GM12878 (cell line): ENCODE measurements at places on chromosomes 13 and 19. TPM values are rescaled to one million over a fixed set of nuclear protein-coding genes. Genes with fewer than 3 reads are reported as not detected.

Gene ATP1A3
- total RNA-seq: 0.64 and 0.72 TPM in 2 replicates

Gene MISP3
- 1.2 and 1.7 TPM in 2 replicates for total RNA-seq

Gene CCDC70
- total RNA-seq: not detected in 2 replicates

Gene ZNF284
- total RNA-seq: 0.53 and 0.82 TPM in 2 replicates

Gene RGL3
- total RNA-seq: not detected in 2 replicates

Gene TMIGD2
- total RNA-seq: 0.16 TPM in 1 of 2 replicates, not detected in the other

Gene TYK2
- 267 and 297 TPM in 2 replicates for total RNA-seq

Gene ZNF98
- total RNA-seq: not detected in 2 replicates

Gene LATS2
- total RNA-seq: 7.8 and 9.8 TPM in 2 replicates

Gene SIGLEC8
- total RNA-seq: not detected in 2 replicates

DNA sequence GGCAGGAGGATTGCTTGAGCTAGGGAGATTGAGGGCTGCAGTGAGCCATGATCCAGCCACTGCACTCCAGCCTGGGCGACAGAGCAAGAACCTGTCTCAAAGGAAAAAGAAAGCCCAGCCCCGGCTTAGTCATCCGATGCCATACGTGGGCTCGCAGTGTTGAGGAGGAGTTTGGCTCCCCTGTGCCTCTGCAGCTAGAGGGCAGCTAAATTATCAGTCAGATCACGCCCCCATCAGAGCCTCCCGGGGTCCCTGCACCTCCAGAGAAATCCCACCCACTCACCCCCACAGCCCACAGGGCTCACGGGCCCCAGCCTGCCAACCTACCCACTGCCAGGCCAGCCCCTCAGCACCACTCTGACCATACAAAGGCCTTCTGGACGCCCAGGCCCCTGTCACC is 27.6 kb downstream of the MAU2 start:
- no peak for DNase-seq

DNA sequence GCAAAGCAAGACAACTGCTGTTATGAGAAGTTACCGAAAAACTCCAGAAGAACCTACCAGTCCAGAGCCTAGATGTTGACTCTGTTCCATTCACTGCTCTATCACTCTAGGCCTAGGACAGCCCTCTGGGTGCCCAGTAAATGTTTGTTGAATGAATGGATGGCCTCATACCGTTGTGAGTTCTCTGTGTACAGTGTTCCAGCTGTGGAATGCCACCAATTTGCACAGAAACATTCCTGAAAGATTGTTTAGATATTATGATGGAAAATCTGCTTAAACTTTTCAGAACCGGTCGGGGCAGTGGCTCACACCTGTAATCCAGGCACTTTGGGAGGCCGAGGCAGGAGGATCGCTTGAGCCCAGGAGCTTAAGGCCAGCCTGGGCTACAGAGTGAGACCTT is 1.3 kb upstream of the FBL start:
- no peak for DNase-seq

DNA sequence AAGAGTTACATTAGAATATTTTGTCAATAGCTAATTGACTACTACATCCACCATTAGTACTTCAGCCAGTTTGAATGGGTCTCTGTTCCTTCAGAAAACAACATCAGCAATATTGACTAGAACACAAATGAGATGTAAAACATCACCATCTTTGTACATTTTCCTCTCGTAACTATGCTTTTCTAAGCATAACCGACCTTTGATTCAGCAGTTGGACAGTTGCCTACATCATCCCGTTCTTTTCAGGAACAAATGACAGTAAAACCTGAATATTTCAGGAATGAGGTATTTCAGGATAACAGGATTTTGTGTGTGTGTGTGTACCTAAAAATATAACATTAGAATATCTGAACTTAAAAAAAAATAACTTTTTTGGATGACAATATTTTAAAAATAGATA is 60.9 kb downstream of the STARD13 start:
- DNase-seq: no peak

DNA sequence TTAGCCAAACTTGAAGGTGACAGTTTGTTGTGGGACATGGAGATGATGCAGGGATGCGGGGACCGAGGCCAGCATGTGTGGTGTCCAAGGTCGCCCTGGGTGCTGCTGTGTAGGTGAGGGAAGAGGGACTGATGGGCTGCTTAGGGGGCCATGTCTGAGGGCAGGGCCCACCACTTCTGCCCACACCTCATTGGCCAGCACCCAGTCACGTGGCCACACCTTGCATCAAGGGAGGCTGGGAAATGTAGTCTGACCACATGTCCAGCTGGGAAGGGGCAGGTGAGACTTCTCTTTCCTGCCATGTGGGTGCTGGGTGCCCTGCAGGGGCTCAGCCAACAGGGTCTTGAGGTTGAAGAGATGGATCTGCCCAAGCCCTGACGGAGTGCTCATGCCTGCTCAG is 88.9 kb downstream of the KDM4B start:
- no peak for DNase-seq

- no peak for DNase-seq
Observed at GRCh38 chr19:41734585-41734984, 20.7 kb upstream of the CEACAM6 start.

DNA sequence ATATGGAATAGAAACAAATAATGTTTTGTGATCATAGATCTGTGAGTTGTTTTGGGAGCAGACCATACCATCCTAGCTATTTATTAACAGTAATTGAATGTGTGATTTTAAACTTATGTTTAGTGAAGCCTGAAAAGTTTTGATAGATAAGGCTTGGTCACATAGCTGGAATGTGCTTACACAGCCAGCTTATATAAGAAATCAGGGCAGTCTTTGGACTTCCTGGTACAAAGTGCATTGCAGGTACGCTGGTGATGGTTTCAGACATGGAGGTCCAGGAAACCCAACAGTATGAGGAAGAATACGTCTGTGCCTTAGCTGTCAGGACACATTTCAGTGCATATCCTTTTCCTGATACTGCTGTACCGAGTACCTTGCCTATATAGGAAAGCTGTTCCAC is 2316.2 kb upstream of the PCDH20 start:
- DNase-seq: no peak

DNA sequence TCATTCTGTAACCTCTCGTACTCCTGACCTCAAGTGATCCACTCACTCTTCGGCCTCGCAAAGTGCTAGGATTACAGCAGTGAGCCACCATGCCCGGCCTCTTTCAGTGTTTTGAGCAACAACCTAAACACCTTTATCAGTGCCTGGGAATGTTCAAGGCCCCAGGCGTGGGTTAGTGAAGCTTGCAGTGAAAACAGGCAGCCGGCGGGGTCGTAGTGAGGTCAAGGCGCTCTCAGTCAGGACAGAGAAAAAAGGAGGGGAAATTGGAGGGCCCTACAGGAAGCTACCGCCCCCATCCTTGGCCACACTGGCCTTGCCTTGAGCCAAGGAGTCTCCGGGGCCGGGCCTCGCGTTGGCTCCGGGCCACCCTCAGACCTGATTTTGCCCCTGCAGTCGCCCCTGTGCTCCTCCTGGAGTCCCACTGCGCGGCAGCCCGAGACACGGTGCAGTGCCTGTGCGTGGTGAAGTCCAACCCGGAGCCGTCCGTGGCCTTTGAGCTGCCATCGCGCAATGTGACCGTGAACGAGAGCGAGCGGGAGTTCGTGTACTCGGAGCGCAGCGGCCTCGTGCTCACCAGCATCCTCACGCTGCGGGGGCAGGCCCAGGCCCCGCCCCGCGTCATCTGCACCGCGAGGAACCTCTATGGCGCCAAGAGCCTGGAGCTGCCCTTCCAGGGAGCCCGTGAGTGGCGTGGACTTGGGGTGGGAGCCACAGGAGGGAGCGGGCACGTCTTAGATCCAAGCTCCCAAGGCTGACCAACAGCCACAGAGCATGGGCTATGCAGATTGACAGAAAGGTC is 17.7 kb downstream of the MAG start:
- DNase-seq: no peak

GRCh38 chr19:46974181-46974580 is 45.5 kb upstream of the NPAS1 start:
- no peak for DNase-seq

DNA sequence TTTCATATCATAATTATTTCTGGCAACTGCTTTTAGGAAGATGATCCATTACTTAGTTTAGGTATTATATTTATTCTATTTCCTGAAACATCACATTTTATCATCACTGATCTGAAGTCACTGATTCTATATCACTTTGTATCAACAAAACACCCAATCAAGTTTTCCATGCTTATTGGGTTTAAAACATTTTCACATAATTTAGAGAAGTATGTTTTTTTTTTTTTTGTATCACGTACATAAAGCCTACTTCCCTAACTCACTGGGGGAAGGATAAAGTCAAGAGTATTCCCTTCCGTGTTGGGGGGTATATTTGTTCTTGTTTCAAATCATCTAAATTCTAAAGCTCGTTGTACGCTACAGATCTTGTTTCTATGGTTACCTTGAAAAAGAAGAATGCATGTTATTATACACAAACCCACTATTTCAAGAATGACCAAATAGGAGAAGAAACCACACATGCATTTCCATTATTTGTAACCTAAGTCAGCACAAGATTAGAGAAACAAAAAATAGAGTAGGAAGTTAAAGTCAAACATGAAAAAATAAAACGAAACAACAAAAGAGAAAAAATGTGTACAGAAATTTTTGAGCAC is 637.2 kb upstream of the MIR17HG start:
- DNase-seq: no peak

GRCh38 chr13:43792076-43792881 is 5.5 kb upstream of the ENOX1 start:
- DNase-seq: no peak

- no peak for DNase-seq
Observed at GRCh38 chr13:81305928-81306327, 965.0 kb upstream of the SPRY2 start.

DNA sequence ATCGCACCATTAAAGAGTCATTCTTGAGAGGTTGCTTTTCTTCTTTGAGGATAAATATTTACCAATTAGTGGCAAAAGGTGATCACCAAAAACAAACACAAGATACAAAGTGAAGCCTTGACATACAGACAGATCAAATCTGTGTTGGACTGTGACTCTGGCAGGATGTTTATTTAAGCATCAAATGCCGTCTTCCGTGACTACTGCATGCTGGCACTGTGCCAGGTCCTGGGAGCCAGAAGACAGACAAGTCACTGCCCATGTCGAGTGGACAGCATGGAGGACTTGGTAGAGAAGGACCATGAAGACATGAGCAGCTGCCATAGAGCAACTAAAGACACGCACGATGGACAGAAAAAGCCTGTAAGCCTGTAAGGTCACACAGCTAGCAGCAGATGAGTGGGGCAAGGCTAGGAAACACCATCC is 92.8 kb upstream of the FARP1 start:
- no peak for DNase-seq

GRCh38 chr13:113082198-113083021 is 23.2 kb upstream of the F7 start:
- DNase-seq: no peak

DNA sequence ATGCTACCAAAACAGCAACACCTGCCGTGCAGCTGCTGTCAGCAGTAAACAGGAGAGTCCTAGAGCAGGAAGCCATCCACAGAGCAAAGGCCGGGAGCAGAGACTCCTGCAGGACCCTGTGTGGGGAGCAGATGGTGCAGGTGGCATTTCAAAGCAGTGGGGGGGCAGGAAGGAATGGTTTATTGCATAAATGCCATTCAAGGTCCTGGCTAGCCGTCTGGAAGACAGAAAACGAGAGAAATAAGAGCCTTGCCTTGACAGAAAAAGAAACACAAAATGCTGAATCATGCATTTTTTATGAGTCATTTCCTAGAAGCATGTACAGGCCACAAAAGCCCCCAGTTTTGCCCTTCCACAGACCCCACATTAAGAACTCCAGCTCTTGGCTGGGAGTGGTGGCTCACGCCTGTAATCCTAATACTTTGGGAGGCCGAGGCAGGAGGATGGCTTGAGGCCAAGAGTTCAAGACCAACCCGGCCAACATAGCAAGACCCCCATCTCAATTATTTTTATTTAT is 5.4 kb downstream of the RSPH6A start:
- DNase-seq: no peak

- no peak for DNase-seq
Observed at GRCh38 chr13:106034201-106034600, 501.3 kb downstream of the EFNB2 start.

- DNase-seq: no peak
Observed at GRCh38 chr19:355134-355533, 10.5 kb upstream of the MIER2 start.

- DNase-seq: no peak
Observed at GRCh38 chr13:82963226-82964099, 918.8 kb downstream of the SLITRK1 start.

GRCh38 chr19:47433121-47433520 is 13.8 kb upstream of the MEIS3 start:
- no peak for DNase-seq

- DNase-seq: no peak
Observed at GRCh38 chr13:49302817-49303216, 55.1 kb downstream of the CDADC1 start.

DNA sequence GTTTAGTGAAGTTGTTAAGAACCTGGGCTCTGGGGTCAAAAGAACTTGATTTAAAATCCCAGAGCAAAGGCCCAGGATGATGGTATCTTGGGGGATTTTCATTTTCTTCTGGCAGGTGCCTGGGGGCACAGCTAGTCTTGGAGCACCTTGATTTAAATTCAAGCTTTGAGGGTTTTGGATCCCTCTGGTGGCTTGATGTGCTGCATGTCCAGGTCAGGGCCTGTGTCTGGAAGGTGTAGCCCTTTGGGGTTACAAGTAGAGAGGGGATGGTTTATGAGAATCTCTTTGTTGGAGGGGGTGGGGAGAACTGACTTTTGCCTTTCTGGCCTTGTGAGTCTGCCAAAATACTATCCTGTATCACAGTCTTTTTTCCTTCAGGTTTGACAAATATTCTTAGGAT is 55.8 kb downstream of the AKAP11 start:
- no peak for DNase-seq

- no peak for DNase-seq
Observed at GRCh38 chr19:45883881-45884681, 1.9 kb downstream of the IRF2BP1 start.

DNA sequence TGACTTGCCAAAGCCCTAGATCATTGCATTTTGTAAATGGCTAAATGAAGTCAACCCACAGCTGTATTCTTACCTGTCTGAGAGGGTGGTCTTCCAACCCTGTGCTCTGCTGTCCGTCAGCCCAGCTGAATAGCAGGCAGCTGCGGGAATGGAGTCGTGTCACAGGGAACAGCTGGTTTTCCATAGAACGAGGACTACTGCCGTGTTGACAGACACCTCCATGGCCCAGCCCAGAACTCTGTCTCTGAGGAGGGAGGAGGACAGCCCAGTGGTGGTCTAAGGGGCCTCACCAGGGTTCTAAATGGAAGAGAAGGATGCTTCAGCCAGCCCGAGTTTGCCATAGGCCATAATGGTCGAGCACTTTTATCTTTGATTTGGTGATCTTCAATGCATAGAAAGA is 110.7 kb downstream of the SLC7A1 start:
- DNase-seq: no peak

- no peak for DNase-seq
Observed at GRCh38 chr19:45395821-45396617, 8.8 kb downstream of the PPP1R13L start.

DNA sequence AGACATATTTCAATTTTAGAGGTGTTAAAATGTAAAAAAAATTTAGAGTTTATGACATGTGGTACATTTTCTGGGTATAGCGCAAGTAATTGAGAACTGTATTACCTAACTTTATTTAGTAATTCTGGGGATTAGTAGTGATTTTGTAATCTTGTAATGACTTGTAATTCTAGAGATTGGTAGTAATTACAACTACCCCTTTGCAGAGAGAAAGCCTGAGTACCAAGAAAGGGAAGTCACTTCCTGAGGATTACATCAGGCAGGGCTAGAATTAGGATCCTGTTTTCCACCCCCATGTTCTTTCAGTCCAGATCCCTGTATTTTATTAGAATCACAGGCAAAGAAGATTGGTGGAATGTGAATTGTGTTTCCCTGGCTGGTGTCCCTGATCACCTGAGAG is 274.9 kb downstream of the KCNRG start:
- no peak for DNase-seq
